ENCODE measurements at places on chromosomes 4 and X.

- DNase-seq: no peak
Observed at GRCh38 chrX:40266490-40267333, 169.0 kb upstream of the BCOR start.

DNA sequence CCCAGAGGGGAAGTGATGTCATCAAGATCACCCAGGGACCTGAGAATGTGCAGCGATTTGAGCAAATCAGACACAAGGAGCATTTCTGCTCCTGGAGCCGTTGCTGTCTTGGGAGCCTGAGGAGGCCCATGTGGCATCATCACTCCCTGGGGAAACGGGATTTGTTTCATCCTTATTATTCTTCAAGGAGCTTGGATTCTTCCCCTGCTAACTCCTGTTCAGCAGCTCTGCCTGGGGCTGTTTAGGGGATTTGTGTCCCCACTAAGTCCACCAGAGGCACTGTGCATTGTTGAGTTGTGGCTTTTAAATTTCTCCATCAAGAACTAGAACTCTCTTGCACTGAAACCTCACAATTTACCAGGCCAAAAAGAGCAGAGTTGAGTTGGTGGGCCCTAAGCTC is 104.2 kb upstream of the MSX1 start:
- DNase-seq: no peak

GRCh38 chrX:53440621-53441517 is 6.7 kb upstream of the HSD17B10 start:
- no peak for DNase-seq

DNA sequence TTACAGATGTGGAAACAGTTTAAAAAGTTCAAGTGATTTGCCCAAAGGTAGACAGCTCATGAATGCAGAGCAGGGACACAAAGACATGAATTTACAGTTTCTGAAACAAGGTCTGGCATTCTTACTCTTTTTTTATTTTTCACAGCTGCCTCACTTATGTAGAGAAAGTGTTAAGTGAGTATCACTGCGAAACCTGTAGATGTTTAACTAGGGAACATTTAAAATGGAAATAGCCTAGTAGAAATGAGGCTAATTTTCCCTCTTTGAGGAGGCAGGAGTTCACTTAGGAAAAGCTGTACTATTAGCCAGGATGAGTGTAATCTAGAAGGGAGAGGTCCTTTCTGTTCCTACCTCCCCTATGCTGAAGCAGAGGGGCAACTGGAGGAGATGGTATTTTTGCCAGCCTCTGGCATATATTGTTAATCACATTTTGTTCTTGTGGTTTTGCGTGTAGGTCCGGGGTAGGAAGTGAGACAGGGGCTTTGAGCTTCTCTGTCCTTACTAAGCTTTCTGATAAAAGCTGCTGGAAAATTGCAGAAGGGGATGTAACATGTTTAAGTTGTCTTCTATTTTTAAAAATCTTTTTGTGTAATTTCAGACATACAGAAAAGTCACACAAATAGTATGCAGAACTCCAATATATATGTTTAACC is 492.8 kb upstream of the NR3C2 start:
- DNase-seq: no peak

DNA sequence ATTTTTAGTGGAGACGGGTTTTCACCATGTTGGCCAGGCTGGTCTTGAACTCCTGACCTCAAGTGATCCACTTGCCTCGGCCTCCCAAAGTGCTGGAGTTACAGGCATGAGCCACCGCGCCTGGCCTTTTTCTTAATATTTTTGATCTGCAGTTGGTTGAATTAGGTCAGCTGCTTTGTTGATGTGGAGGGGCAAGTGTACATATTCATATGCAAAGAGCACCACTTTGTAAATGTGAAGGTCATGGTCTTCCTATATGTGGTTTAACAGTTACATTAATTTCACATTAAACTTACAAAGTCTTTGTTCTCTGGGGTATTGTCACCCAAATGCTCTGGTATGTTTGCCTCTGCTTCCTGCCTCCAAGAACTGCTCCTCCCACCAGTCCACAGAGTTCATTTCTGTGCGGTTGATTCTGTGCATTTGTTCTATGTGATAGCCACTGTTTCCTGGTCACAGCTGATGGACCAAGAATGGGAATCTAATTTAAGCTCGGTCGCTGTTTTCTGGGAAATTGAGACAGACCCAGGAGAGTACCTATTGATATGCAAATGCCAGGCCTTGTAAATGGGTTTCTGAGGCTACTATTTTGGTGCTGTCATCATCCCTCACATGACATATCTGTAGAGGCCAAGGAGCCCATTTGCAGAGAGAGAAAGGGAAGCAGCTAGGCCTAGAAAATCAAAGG is 26.9 kb upstream of the HPSE start:
- no peak for DNase-seq

GRCh38 chrX:2561456-2561855 is 60.7 kb upstream of the DHRSX start:
- no peak for DNase-seq

GRCh38 chr4:158129694-158130093 is 43.1 kb downstream of the GASK1B start:
- DNase-seq: no peak

- no peak for DNase-seq
Observed at GRCh38 chr4:52833941-52834525, 28.1 kb upstream of the RASL11B start.

DNA sequence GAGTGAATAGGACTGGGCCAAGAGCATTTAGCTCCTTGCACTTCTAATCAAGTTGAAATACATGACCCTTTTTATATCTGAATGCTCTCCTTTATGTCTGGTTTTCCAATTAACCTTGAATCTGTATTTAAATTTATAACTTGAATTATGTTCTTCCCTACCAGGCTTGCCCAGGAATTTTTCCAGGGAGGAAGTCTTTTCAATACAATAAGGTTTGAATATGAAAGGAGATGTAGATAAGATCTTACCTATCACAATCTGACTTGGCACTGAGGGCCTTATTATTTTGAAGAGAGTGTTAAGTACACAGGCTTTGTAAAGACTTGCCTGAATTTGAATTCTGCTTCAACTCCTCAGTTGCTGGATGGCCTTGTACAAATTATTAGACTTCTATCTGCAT is 555.7 kb downstream of the PCDH7 start:
- DNase-seq: no peak

DNA sequence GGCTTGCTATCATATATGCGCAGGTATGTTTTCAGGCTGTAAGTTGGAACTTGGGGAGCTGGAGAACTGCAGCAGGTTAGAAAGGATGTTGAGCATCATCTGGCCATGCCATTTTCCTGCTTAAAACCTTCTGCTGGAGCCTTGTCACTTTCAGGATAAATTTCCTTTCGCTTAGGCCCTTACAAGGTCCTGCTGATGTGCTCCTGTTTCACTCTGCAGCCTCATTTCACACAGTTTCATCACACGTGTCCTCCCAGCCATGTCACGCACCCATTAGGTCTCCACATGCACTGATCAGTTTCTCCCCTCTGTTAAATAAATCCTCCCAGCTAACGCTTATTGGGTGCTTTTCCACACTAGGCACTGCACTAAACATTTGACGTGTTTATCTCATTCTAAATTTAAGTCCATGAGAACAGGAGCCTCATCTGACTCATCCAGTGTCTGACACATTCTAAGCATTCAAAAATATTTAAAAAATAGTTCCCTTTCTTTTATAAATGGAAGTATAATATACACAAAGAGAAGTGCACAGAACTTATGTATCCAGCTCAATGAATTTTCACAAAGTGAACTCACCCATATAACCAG is 14.5 kb downstream of the SOD3 start:
- no peak for DNase-seq

DNA sequence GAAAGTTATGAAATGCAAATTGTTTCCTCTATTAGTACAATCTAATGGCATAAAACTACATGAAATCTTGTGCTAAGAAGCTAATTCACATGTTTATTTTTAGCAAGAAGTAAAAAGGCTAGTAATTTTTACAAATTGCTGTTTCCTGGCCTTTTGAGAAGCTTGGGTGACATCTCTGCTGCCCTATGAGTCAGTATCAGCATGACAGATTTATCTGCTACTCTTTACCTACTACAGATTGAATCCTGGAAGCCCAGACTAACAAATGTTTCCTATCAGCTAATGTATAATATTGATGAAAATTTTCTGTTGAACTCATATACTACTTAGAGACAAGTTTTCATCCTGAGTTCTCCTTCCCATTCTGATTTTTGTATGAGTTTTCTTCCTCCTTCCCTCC is 232.4 kb downstream of the DCTD start:
- no peak for DNase-seq

DNA sequence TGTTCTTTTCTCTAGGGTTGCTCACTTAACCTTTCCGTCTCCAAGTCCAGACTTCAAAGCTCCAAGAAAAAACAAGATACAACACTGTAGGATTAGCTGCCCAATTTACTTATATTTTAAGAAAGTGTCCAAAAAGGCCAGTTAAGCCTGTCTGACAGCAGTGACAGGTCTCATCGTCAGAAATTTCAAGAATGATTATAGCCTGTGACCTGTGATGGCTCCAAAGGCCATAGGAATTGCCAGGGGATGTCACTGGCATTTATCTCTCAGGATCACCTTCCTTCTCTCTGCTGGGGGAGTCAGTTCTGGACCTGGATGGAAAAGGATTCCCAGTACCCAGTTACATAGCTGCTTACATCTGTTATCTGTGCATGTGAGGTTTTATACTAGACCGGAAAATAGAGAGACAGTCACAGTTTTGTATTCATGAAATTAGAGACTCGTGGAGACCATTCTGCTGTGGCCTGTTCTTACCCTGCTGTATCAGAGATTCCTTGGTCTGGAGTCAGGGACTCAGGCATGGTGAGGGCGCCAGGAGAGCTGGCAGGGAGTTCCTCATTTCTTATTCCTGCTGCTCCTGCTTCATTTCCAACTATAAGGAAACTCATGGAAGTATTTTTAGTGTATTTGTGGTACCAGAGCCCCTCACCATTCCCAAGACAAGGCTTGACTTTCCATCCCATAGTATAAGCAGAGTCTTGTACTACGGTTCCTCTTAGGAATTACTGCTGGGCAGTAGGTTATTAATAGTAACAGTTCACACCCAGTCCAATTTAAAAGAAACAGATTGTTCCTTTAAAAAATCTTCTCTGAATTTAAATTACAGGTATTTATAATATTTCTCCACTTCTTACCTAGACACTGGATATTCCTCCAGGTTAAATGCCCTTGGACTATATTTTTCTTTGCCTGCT is 220.8 kb downstream of the SHROOM3 start:
- no peak for DNase-seq

- no peak for DNase-seq
Observed at GRCh38 chr4:180741703-180742102, 1501.5 kb upstream of the TENM3 start.

GRCh38 chrX:97027384-97027922 is 143.7 kb downstream of the RPA4 start:
- no peak for DNase-seq

DNA sequence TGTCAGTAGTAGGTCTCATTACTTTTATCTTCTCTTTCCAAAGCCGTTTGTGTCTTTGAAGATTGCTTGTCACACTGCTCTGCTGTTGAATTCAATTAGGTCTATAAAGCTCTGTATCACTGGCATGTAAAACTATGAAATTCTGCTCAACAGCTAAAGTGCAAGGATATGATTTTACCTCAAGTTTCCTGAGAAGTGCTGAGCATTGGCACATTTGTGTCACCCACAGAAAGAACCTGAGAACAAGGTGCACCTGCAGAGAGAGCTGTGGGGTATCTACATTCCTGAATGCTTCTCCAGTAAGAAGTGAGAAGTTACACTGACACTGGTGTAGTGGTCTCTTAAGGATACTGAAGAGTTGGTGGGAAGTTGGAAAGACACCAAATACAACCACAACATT is 274.0 kb downstream of the INPP4B start:
- DNase-seq: no peak

GRCh38 chr4:67713529-67714247 is 12.7 kb upstream of the UBA6 start:
- DNase-seq: no peak

DNA sequence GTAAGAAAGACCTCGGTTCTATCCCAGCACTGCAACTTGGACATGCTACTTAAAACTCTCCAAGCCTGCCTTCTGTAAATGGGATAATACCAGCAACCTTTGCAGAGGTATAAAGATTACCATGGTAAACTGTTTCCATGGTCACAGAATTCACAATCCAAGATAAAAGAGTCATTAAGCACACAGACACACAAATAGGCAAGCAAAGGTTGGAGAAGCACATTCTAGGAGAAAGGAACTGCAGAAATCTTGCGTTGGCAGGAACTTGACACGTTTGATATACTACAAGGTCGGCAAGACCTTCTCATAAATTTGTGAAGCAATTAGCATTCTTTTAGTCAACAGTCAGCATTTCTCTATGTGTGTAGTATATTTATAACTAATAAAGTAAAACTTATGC is 12.3 kb upstream of the CHRNA9 start:
- no peak for DNase-seq

DNA sequence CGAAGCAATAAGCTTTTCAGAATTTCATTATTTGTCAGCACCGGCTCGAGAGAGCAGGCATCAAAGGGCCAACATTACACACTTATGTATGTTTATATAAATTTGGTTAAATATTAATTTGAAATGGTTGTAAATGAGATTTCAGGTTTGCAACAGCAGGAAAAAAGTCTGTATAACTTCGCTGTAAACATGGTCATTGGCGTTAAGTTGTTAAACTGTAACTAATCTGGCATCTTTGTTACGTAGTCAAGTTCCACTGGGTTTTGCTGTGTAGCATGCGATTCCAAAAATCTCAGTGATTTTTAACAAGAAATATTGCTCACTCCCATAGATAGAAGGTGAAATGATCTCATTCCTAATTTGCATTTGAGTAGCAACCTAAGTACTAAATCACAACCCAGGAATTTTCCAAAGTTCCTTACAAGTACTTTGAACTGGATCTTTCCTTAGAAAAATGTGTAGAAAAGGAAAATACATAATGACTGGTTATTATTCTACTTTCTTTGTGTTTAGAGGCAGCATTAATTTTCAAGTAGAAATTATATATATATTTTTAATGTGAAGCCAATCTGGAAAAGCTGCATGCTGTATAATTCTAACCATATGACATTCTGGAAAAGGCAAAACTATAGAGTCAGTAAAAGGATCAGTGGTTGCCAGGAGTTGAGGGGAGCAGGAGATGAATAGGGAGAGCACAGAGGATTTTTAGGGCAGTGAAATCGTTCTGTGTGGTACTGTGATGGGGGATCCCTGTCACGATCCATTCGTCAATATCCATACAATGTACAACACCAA is 222.1 kb downstream of the CBR4 start:
- DNase-seq: no peak

Measured in fibroblast of skin of left quadriceps (primary cell).